ENCODE measurements at places on chromosomes 4 and X. TPM values are rescaled to one million over a fixed set of nuclear protein-coding genes. Genes with fewer than 3 reads are reported as not detected.

DNA sequence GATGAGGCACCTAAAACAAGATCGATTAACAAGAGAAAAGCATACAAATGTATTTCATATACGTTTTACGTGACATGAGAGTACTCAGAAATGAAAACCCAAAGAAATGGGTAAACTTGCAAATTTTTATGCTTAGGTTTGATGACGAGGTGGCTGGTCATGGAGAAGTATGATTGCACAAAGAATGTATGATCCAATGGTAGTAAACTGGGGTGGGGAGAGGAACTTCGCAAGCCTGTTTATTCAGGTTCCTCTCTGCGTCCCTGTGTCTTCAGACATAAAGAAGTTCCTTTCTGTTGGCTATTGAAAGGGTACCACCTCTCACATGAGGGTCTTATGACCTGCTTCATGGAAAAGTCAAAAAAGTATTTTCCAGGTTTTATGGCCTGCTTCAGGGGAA, 309.2 kb downstream of the BCOR start:
- no peak for DNase-seq

Gene BEND2
- not detected for polyA plus RNA-seq

DNA sequence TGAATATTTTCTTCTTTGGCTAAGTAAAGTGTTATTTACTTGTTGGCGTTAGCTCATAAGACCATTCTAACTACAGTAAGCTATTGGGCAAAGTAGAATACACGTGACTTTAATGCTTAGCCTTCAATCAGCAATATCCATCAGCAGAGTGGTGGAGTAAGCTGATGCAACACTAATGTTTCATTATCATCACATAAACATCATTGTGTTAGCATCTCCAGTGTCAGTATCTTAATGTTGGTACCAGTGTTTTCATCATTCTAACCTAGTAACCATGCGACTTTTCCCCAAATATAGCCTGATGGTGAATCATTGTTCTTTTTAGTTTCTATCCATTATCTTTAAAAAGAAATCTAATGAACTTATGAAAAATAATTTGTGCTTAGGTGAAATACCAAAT, 48.5 kb downstream of the APOOL start:
- DNase-seq: no peak

Gene TMPRSS11B
- polyA plus RNA-seq: 0.02 TPM

GRCh38 chrX:129404670-129405008, 118.7 kb downstream of the SMARCA1 start:
- no peak for DNase-seq

DNA sequence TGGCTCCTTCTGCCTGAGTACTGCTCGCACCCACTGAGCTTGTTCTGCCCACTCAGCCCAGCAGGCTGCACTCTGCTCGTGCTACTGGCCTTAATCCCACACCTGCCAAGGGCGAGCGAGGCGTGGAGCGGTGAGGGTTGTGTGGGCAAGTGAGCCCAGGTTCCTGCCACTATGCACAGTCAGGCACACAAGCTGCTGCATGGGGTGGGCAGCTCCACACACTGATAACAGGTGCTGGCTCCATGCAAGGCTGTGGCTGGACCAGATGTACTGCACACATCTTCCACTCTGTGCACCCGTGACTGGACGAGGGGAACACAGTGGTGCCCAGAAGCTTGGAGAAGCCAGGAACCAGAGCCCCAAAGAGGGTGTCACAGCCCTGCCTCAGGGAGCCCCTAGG, 184.3 kb upstream of the NUDT6 start:
- DNase-seq: no peak

Gene MAGEB1
- not detected for polyA plus RNA-seq

Gene RASL11B
- polyA plus RNA-seq: 1.0 TPM

Gene SLC4A4
- polyA plus RNA-seq: 5.8 TPM

Gene HERC5
- polyA plus RNA-seq: 5.0 TPM

- DNase-seq: peak; percentile 67
Observed at GRCh38 chr4:2793586-2794485, 951 bp downstream of the SH3BP2 start.

DNA sequence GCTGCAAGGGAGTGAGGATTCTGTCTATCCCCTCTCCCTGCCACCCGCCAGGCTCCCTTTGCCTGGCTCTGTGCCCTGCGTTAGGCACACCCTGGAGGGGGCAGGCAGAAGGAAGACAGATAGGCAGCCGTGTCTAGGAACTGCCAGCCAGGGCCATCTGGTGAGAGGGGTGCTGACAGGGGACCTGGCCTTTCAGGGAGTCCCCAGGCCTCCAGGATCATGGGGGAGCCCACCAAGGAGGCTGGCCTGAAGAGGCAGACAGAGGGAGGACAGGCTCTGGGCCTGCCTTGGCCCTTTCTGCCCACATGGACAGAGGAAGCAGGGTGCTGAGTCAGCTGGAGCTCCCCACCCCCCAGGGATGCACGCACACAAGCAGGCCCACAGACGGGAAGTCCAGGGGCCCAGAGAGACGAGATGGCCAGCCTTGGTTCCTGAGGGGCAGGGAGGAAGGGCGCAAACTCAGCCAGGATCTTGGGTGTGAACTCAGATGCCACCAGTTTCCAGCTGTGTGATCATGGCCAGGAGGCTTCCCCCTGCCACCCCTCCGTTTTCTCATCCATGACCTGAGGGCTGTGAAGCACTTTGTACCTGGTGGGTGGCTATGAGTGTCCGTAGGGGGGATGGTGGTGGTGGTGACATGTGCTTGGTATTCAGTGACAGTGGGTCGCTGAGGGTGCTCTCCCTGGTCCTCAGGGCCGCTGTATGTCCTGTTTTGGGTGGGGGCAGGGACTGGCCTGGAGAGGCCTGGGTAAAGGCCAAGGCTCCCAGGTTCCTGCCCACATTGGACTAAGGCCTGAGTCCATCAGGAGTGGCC, 1.8 kb downstream of the SH3BP2 start:
- DNase-seq: no peak

- DNase-seq: no peak
Observed at GRCh38 chrX:28549838-28550237, 37.4 kb upstream of the IL1RAPL1 start.

- DNase-seq: no peak
Observed at GRCh38 chr4:39636531-39637184, 2.0 kb downstream of the SMIM14 start.

Gene EDA2R
- 0.01 TPM for polyA plus RNA-seq

Gene MAGEB4
- polyA plus RNA-seq: not detected

- no peak for DNase-seq
Observed at GRCh38 chr4:186770481-186771175, 47.0 kb upstream of the FAT1 start.

DNA sequence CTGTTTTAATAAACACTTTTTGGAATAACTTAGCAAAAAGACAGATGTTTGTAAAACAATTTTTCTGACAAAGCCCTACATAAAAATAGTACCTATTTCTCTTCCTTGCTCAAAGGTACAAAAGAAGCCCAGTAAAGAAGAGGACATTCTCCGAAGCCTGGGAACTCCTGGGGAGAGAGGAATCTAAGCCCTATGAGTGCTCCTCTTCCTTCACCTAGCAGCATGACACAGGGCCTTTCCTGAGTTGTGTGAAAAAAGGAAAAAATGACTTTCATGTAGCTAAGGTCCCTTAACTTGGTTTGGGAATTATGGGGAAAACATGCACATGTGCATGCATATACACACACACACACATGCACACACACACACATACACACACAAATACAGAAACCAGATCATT, 586.9 kb downstream of the TMA16 start:
- no peak for DNase-seq

Gene KLHL13
- 1.4 TPM for polyA plus RNA-seq

DNA sequence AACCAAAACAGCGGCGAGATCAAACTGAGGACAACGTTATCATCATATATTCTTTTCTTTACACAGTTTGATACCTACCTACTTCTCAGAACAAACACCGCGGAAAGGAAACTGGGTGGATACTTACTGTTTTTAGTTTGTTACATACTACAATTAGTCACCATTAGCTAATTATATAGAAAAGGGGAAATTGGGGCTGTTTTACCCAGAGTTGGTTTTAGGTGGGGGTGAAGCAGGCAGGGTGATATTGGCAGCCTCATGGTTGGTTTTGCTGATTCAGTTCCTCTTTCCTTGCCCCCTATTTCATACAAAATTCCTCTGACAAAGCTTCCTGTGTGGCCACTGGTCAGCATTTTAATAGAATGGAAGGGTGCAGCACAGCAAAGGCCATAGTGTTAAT, 77.8 kb downstream of the SORBS2 start:
- no peak for DNase-seq

DNA sequence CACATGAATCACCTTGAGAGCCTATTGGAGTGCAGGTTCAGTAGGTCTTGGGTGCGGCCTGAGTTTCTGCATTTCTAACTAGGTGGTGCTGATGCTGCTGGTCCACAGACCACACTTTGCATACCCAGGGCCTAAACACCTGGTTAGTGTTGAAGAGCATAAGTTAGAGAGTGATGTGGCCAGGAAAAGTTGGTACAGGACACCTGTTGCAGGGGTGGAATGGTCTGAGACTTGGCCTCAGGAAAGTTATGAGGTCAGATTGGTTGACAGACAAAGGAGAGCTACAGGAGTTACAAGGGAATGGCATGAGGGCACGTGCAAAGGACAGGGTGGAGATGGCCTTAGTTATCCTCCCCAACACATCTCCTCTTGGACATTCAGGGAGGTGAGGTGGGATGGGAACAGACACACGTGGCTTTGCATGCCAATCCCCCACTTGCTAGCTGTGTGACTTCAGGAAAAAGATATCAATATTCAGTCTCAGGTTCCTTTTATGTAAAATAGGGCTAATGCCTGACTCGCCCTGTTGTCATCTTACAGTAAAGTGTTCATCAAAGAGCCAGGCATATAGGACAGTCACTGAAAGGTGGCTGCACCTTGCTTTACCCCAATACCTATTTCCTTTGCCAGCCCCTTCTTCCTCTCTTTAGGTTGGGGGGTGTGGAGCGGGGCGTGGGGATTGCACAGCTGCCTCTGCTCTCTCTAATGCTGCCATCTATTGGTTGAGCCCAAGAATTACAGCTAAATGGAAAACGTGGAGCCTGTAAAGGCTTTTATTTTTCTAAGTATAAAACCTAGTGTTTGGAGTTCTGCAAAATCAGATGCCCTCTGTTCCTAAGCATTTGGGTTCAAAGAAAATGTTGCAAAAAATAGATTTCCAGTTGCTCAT, 47.5 kb downstream of the ATG4A start:
- no peak for DNase-seq

DNA sequence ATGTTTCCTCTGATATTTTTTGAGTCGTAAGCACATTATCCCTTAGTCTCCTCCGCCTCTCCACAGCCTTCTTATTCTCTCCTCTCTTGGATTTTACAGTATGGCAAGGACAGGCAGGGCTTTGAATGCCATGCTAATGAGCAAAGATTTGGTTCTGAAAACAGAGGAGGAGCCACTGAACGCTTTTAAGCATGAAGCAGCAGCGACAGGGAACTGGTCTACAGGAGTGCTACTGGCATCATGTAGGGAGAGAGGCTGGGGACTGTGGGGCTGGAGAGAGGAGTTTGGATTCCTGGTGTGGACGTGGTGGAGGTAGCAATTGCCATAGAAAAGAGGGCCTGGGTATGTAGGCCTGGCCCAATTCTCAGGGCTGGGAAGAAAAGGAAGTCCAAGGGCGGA, 4.6 kb upstream of the CD99L2 start:
- no peak for DNase-seq

Gene CT45A2
- not detected for polyA plus RNA-seq

- DNase-seq: no peak
Observed at GRCh38 chr4:108053251-108053711, 63.6 kb downstream of the HADH start.

GRCh38 chrX:132059973-132060540, 37.0 kb downstream of the STK26 start:
- no peak for DNase-seq

DNA sequence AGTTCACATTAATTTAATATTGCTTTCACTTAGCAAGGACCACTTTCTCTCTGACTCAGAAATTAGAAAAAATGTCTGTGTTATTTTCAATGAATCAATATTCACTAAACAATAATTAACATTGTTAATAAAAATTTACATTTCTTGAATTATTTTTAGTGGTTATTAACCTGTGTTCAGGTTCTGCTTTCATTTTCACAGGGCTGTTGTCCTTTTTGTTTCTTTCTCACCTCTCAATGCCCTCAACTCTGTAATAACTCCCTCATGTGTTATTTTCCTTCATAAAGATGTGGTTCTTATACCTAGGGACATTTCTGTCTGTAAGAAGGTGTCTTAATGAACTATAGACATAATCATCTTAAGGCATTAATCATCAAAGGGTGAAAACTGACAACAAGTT, 43.1 kb upstream of the PRR27 start:
- DNase-seq: no peak

- peak; percentile 64 for DNase-seq
Observed at GRCh38 chr4:141133146-141133998, at the start of gene RNF150. TSS of gene RNF150 (minus strand) at chr4:141133469.

Gene BCLAF3
- polyA plus RNA-seq: 0.76 TPM

GRCh38 chr4:172998527-172999469, 169.8 kb upstream of the GALNT7 start:
- peak; percentile 83 for DNase-seq

Gene TLR1
- polyA plus RNA-seq: 3.3 TPM

DNA sequence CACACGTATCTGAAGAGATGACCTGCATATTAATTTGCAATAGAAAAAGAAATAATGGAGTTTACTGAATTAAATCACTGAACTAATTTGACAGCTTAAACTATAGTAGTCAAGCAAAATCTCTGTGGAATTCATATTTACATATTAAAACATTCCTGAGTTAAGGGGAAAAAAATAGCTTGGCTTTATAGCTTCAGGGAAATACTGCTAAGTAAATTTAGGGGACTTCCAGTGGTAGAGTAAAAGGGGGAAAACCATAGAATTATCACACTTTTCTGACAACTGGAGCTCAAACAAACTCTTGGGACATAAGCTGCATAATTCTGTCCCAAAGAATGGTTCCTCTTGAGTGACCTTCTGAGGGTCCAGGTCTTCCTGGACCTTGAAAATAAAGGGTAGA, 28.6 kb upstream of the CCNI start:
- no peak for DNase-seq

Gene POU3F4
- not detected for polyA plus RNA-seq

DNA sequence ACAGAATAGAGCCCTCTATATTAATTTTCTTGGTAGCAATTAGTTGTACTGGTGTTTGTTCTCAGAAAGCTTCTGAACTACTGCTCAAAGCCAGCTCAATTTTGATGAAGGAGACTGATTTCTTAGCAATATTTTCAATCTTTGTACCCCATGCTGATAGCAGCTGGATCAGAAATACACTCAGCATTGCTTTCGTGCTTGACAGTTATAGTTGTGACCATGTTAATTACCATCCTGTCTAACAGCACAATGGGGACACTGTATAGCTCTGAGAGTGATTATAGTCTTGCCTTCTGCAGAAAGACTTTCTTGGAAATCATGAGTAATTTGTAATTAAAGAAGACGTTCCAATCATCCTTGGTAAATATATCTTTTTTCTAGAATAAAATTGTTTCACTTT, 79.7 kb upstream of the GNPDA2 start:
- DNase-seq: no peak

- peak; percentile 48 for DNase-seq
Observed at GRCh38 chrX:41332408-41333002, 1.5 kb upstream of the DDX3X start.

DNA sequence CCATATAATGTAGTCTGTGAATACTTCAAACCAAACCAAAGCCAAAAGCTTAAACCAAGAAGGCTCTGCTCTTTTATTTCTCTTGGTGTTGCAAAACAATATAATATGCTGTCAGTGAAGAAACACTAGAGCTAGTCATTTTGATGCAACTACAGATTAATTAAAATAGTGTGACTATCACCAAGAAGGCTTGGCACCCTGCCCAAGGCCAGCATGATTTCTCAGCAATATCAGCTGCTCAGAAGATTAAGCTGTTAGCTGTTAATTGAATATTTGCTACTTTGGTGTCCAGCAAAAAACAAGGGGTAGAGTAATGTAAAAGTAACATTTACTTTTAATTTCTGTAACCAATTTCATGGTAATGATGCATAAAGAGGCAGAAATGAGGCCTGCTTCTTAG, 104.9 kb upstream of the PRPS2 start:
- no peak for DNase-seq

Gene CTBP1
- 27.5 TPM for polyA plus RNA-seq

Data from liver (tissue), 10 donors.